A673 (cell line): ENCODE measurements at places on chromosomes 11 and 22. TPM values are rescaled to one million over a fixed set of nuclear protein-coding genes. Genes with fewer than 3 reads are reported as not detected.

DNA sequence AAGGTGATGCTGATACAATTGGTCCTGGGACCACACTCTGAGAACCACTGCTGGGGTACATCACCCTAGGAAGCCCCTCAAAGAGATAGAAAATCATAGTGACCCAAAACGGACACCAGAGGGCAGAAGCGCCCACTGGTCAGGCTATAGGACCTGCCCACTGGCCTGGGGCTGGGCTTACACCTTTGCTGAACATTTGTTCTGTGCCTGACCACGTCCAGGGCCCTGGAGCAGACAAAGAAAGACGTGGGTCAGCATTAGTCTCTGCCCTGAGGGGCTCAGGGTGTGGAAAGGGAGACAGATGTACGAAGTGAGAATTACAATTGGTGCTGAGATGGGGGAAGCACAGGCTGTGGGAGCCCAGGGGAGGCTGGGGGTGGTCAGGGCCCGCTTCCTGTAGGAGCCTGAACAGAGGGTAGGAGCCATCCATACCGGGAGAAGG is 14.4 kb upstream of the SERPINH1 start:
- no peaks in the 10 kb centered on the region for H3K27me3 ChIP-seq
- DNase-seq: peak; percentile 65
- H3K4me1 ChIP-seq: no peaks in the 10 kb centered on the region
- no peak overlapping the region for H3K27ac ChIP-seq
- H3K36me3 ChIP-seq: no peaks in the 10 kb centered on the region

DNA sequence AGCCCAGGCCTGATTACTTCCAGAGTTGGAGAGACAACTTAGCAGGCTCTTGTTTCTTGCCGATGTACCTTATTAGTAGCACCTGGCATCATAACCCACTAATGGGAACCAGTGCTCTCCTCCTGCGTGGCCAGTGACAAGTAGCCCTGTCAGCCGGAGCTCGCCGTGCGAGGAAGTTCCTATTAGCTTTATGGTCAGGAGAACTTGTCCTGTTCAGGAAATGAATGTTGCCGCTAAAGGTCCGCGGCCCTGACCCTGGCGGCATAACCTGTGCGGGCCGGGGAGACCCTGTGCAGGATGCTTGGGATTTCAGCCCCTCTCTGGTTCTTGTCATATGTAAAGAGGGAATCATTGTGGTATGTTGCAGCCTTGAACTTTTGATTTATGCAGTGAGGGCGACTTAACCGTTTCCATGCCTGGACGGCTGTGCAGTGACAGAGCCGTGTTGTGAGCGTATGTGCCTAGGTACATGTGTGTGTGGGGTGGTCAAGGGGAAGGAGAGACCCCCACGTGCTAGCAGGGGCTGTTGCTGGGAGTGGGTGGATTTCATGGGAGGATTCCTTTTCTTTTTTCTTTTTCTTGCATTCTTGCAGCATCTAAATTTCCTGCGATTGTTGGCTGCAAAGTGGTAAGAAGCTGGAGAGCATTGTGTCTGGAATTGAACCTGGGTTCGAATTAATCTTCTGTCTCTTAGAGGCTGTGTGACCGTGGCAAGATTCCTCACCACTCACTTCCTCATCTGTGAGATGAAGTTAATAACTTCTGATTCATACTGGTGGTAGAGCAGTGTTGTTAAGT is 15.2 kb downstream of the ZBTB16 start:
- no peaks in the 10 kb centered on the region for H3K36me3 ChIP-seq
- H3K27ac ChIP-seq: peak overlapping the region; percentile 26
- DNase-seq: no peak
- H3K4me1 ChIP-seq: peaks cover 73% of the 10 kb centered on the region
- no peaks in the 10 kb centered on the region for H3K27me3 ChIP-seq

DNA sequence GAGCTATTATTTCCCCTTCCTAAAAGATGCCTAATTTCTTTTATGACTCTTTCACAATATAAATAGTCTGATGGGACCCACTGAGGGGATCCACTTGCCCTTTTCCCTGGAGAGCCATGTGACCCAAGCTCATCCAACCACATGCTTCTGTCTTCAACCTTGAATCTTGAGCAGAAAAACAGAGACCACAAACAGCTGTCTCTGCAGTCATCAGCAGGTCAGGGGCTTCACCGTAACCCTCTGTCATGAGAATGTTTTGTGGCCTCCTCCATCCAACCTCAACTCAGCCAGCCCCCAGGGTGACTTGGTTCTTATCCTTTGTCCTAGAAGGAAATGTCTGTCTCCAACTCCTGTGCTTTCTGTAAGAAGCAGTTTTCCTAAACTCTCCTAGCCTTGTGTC is 129.6 kb upstream of the POU2AF2 start:
- H3K36me3 ChIP-seq: no peaks in the 10 kb centered on the region
- no peaks in the 10 kb centered on the region for H3K4me1 ChIP-seq
- H3K4me3 ChIP-seq: no peak overlapping the region
- DNase-seq: no peak
- H3K27ac ChIP-seq: no peak overlapping the region

GRCh38 chr22:47553436-47553835 is 791.0 kb downstream of the TBC1D22A start:
- H3K4me1 ChIP-seq: no peaks in the 10 kb centered on the region
- peaks cover 18% of the 10 kb centered on the region for H3K27me3 ChIP-seq
- H3K4me3 ChIP-seq: no peak overlapping the region
- no peak overlapping the region for H3K27ac ChIP-seq
- no peak for DNase-seq

DNA sequence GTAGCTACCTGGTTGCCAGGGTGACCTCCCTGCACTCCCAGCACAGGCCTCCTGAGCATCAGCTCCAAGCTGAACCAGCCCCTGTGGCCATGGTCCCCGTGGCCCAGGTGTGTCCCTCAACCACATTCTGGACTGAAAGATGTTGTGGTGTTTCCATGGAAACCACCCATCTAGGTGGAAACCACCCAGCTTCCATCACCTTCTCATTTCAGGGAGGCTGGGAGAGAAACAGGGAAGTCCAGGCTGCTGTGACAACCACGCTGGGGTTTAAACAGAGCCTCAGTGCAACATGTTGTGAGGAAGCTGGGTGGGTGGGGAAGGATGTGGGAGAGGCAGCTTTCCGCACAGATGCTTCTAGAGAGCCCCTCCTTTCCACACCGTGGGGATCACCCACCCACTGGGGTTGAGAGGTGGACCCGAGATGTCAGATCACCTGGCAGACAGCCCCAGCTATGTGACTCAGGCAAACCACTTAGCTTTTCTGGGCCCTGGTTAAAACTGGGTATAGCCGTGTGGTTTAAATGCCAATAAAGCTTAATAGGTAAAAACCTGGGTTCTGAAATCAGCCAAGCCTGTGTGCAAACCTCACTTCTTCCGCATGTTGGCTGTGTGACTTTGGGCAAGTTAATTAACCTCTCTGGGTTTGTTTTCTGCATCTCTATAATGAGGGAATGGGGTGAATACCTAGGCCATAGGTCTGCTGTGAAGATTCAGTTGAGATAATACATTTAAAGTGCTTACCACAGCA is 46.4 kb downstream of the CD82 start:
- no peaks in the 10 kb centered on the region for H3K27me3 ChIP-seq
- H3K4me1 ChIP-seq: peaks cover 5% of the 10 kb centered on the region
- H3K27ac ChIP-seq: no peak overlapping the region

GRCh38 chr11:45348729-45349128 is 62.6 kb upstream of the SYT13 start:
- peaks cover 3% of the 10 kb centered on the region for H3K27me3 ChIP-seq
- H3K4me1 ChIP-seq: peaks cover 11% of the 10 kb centered on the region
- no peaks in the 10 kb centered on the region for H3K36me3 ChIP-seq
- no peak for DNase-seq
- no peak overlapping the region for H3K4me3 ChIP-seq

PRG3 gene
- not detected in 2 replicates for total RNA-seq

F2 gene
- total RNA-seq: not detected in 2 replicates

GDPD4 gene
- not detected in 2 replicates for total RNA-seq

GAS2 gene
- 1.8 and 3.0 TPM in 2 replicates for total RNA-seq

STK33 gene
- not detected in 2 replicates for total RNA-seq
